ENCODE measurements at places on chromosomes 5 and 9.

DNA sequence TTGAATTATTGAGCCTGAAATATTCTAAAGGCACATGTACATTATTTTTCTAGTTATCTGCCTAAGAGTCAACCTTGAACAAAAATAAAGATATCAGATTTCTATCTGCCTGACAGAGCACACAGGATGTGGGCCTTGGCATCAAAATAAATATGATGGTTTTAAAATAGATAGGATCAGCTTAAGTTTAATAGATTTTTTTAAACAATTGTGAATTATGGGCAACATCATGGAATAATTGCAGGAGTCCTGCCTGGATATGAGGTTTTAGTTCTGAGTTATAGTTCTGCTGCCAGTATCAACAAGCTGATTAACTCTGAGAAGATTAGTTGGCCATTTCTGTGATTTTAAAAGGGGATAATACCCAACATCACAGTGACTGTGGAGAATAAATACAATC, 107.0 kb upstream of the PCA3 start:
- DNase-seq, result no peak

DNA sequence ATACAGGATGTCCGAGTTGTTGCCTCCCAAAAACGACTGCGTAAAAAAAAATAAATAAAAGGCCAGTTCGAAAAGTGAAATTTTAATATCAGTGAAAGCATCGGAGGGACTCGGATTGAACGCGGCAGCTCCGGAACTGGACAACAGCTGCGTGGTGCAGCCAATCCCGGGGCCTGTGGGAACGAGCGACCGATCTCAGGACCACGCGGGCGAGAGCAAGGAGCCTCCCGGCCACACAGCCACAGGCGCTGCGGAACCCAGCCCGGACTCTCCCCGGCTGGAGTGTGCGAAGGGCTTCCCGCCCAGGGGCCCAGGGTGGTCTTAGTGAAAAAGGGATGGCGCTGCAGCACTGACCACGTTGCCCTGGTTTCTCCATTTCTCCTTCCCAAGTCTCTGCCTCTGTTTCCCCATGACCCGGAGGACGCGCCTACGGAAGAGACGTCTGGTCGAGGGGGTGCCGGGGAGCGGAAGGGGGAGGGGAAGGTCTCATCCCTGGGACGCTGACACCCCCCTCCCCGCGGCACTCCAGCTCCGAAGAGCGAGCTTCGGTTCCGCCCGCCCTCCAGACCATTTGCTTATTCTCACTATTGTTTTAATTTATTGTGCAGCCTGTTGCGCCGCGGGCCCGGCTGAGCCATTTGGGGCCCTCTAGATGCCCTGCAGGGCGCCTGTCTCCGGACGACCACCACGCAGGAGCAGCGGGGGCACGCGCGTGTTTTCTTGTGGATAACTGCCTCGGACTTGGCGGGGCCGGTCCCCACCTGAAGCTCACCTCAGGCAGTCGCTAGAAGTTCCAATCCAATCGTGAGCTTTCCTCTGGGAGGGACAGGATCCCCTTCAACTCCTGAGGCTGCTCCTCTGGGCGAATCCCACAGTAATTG, 303.0 kb downstream of the PARP8 start:
- no peak for DNase-seq

DNA sequence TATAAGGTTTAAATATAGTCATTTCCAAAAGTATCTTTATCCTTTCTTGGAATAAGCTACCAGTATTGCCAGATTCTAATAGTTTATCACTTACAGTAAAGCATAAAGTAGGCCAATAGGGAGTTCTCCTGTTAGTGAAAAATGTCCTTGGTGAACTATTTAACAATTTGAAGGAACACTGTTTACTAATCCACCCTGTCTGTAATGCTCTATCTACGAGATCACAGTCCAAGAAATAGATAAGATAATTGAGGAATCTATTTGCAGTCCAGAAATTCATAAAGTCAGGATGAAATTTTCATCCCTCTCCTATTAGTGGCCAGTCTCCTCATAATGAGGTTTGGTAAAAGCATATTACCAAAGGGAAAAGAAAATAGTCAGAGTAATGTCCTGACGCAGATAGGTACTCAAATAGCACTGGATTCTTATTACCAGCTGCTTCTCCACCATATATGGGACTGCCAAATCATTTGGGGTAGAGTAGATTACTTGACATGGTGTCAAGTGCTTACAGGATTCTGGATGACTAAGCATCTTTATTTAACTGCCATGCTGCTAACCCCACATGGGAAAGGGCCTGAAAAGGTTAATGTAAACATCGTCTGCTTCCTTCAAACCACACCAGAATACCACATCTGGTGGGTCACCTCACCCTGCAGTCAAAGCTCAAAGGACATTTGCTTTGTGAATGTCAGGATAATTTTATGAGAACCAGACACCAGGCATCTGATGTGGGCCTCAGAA, 808.1 kb downstream of the EFNA5 start:
- DNase-seq, result no peak

- no peak for DNase-seq
These were observed 247.6 kb downstream of the TMEM232 start for GRCh38 chr5:110478895-110479294.

DNA sequence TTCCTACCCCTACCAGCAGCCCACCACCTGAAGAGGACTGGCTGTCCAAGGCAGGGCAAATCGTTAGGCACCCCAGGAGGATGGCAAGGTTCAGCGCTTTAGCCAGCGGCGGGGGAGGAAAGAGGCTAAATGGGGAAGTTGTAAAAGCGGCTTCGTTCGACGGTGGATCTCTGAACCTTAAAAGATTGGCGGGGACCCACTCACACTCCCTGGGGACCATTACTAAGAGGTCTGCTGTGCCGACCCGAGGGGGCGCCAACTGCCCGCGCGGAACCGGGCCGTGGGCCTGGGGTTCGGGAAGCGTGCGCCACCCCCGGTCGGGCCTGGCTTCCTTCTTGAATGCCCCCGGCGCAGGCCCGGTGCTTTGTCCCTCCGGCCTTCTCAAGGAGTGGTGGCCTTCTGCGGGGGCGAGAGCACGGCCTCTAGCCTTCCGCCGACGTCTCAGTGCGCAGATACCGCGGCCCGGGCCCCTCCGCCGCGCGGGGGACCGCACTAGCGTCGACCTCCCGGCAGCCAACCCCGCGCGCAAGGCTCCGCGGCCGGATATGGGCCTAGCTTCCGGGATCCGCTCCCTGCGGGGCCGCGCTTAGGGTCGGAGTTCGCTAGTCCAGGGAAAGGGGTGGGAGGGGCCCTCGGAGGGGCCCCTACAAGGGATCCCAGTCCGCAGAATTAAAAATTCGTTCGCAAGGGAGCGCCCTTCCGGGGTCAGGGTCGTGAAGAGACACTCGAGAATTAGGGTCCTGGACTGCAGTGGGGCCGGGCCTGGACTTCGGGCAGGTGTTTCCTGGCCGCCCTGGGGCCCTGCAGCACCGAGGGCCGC, 10.5 kb downstream of the NR2F1-AS1 start:
- DNase-seq, result no peak

GRCh38 chr5:172688349-172689217, 47.5 kb downstream of the NEURL1B start:
- no peak for DNase-seq

- DNase-seq, result peak; percentile 48
These were observed 38.6 kb upstream of the CEMIP2 start for GRCh38 chr9:71806901-71807307.

DNA sequence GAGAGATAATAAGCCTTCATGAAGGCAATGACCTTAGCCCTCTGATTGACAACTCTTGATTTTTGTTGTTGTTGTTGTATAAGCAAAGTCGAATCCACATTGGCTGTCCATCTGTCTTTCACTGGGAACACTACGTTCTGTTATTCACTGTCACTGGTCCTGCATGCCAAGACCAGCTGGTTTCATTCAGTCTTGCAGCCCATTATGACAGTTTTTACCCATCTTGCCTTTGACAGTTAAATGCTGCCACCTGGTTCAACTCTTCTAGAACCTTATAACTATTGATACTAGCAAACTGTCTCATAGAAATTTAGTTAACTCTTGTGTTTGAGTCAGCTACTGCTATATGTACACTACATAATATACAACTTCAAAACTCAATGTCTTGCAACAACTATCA, 382.3 kb upstream of the CDH10 start:
- DNase-seq, result no peak

GRCh38 chr9:137757613-137758029, 120.0 kb upstream of the CACNA1B start:
- DNase-seq, result no peak

- DNase-seq, result no peak
These were observed 44.4 kb downstream of the ANKRD31 start for GRCh38 chr5:75192264-75192663.

- no peak for DNase-seq
These were observed 213.4 kb downstream of the AUH start for GRCh38 chr9:91148306-91148705.

DNA sequence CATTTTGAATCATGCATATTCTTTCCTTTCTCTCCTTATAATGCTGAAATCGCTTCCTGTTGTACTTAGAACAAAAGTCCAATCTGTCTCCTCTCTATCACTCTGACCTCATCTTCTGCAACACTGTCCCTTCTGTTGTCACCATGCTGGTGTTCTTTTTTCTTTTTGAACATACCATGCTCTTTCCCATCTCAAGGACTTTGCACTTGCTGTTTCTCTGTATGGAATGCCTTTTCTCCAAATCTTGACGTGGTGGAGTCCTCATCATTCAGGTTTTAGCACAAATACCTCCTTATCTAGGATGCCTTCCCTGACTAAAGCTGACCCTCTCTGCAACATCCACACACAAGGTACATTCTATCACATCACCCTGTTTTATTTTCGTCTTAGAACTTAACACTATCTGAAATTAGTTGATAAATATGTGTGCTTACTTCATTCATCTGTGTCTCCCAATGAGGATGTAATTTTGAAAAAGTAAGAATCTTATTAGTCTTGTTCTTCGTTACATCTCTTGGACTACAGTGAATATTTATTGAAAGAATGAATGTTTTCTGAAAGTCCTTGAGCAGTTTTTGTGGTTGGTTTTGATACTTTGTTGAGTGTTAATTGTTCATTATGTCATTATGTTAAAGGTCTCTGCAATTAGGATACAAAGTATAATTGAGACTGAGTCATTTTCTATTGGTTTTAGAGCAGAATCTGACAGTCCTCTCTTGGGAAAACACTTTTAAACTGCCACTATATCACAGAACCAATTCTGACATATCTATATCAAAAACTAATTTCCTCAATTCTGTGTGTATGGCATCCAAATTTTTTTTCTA, 145.3 kb upstream of the RASA1 start:
- DNase-seq, result no peak

DNA sequence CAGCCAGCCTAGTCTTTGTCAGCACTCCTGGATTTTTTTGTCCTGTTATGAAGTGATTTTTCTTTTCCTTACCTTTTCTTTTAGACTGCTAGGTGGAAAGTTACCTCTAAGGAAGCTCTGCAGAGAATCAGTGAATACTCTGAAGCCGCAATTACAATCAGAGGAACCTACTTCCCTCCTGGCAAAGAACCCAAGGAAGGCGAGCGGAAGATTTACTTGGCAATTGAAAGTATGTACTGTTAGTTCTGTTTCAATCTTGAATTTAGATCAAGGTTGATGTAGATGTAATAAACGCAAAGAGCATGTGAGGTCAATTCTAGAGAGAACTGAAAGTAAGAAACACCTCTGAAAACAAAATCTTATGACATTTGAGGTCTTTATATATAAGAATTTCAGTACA, 27.0 kb upstream of the C5orf24 start:
- no peak for DNase-seq

DNA sequence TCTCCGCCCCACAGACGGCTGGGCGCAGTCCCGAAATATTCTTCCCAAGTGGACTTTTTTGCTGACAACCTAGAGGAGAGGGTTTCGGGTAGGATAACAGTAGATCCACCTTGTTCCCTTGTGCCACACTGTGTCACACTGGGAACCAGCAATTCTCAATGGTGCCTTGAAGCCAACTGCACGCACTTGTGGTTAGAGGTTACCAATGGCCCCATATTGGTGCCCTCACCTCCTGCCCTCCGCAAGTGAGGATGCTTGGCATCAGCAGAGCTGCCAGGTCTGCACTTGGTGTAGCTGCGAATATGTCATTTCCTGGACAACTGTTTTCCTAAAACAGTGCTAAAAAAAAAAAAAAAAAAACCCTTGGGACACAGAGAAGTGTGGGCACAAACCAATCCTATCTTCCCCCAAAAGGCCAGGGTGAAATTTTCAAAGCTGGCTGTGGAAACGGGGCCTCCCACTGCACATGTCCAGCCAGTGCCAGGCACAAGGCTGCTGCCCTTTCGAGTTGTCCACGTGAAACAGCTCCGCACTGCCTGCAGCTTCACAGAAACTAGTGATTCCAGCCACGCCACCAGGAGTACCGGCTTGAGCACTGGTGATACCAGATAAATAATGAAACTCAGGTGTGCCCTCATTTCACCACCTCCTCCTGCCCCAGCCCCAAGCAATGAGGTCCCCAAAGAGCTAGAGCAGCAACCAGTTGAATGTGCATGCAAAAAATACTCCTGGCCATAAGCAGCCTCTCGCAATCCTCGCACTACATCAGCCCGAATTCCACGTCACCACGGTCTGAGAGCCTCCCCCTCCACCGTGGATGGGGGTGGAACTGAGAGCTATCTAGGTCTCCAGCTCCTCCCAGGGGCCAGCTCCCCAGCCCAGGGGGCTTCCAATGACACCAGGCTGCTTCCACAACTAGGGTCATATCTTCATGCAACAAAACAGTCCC, 51.2 kb downstream of the USP20 start:
- DNase-seq, result peak; percentile 59

- DNase-seq, result no peak
These were observed 1.1 kb downstream of the GCNT4 start for GRCh38 chr5:75051217-75051751.

- DNase-seq, result no peak
These were observed 2.3 kb upstream of the PLK2 start for GRCh38 chr5:58462154-58462553.

DNA sequence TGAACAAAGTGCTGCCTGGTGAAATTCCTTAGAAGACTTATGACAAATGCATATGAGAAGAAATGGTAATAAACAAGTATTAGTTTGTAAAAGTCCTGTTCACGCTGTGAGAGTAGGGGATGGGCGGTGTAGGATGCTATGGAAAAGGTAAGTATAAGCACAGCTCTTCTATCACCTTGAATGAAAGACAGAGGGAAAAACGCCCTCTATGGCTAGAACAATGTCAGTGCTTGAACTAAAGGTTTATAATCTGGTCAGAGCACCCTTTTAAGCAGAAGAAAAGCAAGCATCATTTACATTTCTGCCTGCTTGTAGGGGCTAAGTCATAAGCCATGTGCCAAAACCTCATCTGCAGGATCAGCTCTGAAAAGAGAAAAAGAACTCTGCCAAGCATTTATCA, 115.2 kb downstream of the LHFPL2 start:
- DNase-seq, result no peak

DNA sequence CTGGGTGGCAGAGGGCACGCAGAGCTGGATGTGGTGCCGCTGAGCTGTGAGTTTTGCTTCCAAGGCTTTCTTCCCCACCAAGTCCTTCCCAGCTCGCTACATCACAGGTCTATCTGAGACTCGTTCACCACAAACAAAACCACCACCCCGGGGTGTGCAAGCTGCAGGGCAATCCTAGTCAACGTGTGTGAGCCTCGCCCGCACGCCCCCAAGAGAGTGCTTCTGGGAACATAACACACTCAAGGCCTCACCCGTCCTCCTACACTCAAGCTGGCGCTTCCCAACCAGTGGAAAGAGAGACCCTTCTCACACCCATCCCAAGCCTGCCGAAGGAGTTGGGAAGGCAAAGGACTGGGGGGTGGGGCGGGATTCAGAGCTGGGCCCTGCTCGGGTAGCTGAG, 10.6 kb downstream of the SNAPC4 start:
- DNase-seq, result no peak

GRCh38 chr9:79674052-79674777, 102.5 kb downstream of the TLE4 start:
- no peak for DNase-seq

All from activated T-helper 1 cell treated with anti-CD3 and anti-CD28 coated beads, Interleukin-12 subunit alpha, Interleukin-12 subunit beta, Interleukin-2, Interleukin-4 antibody, amounts not matched to agents 30 ng/mL and 10 ng/mL and 1 ng/mL, durations not matched to agents 14 hours and 24 hours and 36 hours (primary cell).